Fibroblast of villous mesenchyme (primary cell): ENCODE measurements at places on chromosomes 7 and 10. TPM values are rescaled to one million over a fixed set of nuclear protein-coding genes. Genes with fewer than 3 reads are reported as not detected.

Gene MBLAC1
- total RNA-seq, result 1.7 and 4.2 TPM in 2 replicates

Gene CPA4
- 22.5 and 90.2 TPM in 2 replicates for total RNA-seq

Gene MMD2
- total RNA-seq, result not detected in 2 replicates

Gene FAM25G
- not detected in 2 replicates for total RNA-seq

Gene CFAP43
- total RNA-seq, result under 0.01 TPM in 1 of 2 replicates, not detected in the other

Gene DPP6
- total RNA-seq, result under 0.01 TPM in 2 replicates

Gene PAX4
- total RNA-seq, result not detected in 2 replicates

Gene GDF2
- total RNA-seq, result not detected in 2 replicates

Gene C1QL3
- total RNA-seq, result not detected in 2 replicates

Gene COPG2
- 43.5 and 47.9 TPM in 2 replicates for total RNA-seq

Gene NUTM2A
- under 0.01 and 0.43 TPM in 2 replicates for total RNA-seq

Gene ZNF716
- not detected in 2 replicates for total RNA-seq

Gene ZNF727
- not detected in 2 replicates for total RNA-seq

Gene GNAT3
- total RNA-seq, result not detected in 2 replicates

Gene CDHR3
- 9.1 and 9.7 TPM in 2 replicates for total RNA-seq

Gene FANK1
- 2.9 and 3.0 TPM in 2 replicates for total RNA-seq

Gene EN2
- under 0.01 TPM in 1 of 2 replicates, not detected in the other for total RNA-seq

Gene GJC3
- not detected in 2 replicates for total RNA-seq

Gene NCF1
- under 0.01 TPM in 1 of 2 replicates, not detected in the other for total RNA-seq

Gene TAS2R41
- not detected in 2 replicates for total RNA-seq

Gene PDGFA
- total RNA-seq, result 43.2 and 86.7 TPM in 2 replicates

Gene NCAPG2
- 16.4 and 17.7 TPM in 2 replicates for total RNA-seq

Gene TUBAL3
- not detected in 2 replicates for total RNA-seq

Gene CDH23
- under 0.01 TPM in 2 replicates for total RNA-seq

Gene RET
- 0.43 and 1.3 TPM in 2 replicates for total RNA-seq

Gene FAM204A
- total RNA-seq, result 47.0 and 48.8 TPM in 2 replicates

Gene AOAH
- not detected in 2 replicates for total RNA-seq
